ENCODE measurements at places on chromosomes 4 and X. TPM values are rescaled to one million over a fixed set of nuclear protein-coding genes. Genes with fewer than 3 reads are reported as not detected.
A peak's percentile ranks its signal among the peaks of the same experiment; 100 is the strongest.

DNA sequence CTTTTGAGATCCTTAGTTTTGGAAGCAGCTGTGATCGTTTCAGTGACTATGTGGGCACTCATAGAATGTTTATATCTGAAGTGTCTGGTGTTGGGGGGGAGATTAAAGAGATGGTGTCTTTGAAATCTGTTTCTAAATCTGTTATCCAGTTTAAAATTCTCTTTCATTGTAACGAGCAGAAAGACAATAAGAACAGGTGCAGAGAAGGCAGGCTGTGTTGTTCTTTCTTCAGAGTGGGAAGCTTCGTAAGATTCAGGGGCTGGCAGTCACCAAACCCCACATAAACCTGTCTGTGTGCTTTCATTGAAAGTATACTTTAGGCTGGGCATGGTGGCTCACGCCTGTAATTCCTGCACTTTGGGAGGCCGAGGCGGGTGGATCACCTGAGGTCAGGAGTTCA lies 16.3 kb upstream of the DHRSX start:
- no peak for DNase-seq

- DNase-seq, result no peak
Observed at GRCh38 chr4:8081621-8082516, 76.7 kb downstream of the ABLIM2 start.

DNA sequence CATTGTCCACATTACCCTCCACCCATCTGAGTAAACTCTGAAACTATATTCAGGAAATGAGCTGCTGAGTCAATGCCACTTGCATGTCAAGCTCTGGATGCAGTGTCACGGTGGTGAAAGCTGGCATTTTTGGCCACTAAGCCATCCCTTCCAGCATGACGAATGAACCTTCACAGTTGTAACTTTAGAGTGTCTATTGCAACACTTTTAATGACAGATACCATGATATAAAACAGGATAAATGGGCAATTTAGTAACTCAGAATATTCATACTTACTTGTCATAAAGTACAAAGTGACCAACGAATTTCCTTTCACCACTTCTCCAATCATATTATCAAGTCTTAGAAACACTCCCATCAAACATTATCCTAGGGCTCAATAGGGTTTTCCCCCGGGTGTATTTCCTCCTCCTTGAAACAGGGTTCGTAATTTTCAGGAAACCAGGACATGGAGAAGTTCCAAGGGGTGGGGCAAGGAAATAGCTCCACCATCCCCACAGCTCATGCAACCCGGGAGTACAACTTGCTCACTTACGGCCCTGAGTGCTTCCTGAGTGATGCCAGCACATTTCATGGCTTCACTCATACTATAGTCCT lies 73.1 kb downstream of the MTHFD2L start:
- DNase-seq, result peak; percentile 91

DNA sequence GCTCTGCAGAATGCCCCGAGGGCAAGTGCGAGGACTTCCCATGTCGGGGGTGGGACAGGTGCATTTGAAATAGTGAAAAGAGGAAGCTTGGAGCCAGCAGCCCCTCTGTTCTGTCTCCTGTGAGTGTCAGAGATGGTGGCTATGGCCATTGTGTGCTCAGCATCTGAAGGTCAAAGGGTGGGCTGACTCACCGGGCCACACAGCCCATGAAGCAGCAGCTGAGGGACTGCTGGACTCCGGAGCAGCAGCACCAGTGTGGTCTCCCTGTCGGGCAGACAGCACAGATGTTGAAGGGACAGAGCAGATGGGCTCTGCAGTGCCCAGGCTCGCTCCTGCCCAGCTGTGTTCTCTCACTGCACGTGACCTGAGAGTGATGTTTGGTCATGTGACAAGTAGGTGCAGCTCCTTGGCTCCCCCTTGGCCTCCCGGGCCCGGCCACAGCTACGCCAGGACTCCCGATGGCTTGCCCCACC lies 53.5 kb downstream of the TBC1D14 start:
- DNase-seq, result peak; percentile 33

- peak; percentile 30 for DNase-seq
Observed at GRCh38 chrX:72021975-72022374, 109.7 kb downstream of the RTL5 start.

The PNCK gene
- total RNA-seq, result not detected

The ADGRG4 gene
- total RNA-seq, result 0.02 TPM

DNA sequence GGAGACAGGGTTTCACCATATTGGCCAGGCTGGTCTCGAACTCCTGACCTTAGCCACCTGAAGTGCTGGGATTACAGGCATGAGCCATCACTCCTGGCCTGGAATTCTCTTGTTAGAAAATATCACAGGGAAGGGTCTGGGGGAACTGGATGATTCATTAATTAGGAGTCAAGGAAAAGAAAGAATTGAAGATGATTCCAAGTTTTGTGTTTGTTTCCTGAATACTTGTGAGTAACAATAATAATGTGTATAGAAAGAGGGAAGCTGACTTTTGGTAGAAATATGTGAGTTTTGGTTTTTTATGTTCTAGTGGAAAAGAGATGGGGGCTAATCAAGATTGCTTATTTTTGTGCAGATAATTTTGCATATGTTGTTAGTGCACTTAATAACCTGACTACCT lies 77.3 kb upstream of the CLNK start:
- peak; percentile 36 for DNase-seq

The ASB5 gene
- total RNA-seq, result 0.57 TPM

The RHOXF2B gene
- not detected for total RNA-seq

The IGSF1 gene
- 0.89 TPM for total RNA-seq

- peak; percentile 86 for DNase-seq
Observed at GRCh38 chr4:128823025-128823661, 13.6 kb downstream of the JADE1 start.

- DNase-seq, result no peak
Observed at GRCh38 chrX:56000174-56000573, 232.0 kb upstream of the KLF8 start.

DNA sequence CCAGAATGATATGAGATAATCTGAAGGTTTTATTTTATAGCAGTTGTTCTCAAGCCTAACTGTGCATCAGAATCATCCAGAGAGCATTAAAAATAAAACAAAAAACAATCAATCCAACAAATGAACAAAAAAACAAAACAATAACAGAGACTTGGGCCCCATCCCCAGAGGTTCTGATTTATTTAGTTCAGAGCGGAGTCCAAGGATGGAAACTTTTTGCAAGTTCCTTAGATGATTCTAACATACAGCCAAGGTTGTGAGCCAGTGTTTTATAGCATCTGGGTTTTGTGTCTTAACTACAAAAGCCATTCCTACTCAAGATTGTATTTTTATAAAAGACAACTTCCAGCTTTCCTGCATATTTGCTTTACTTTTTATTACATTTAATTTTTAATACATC lies 59.4 kb upstream of the GRPR start:
- DNase-seq, result no peak

The ABLIM2 gene
- not detected for total RNA-seq

GRCh38 chr4:111404673-111405072 lies 740.6 kb upstream of the FAM241A start:
- DNase-seq, result no peak

The RAB39B gene
- total RNA-seq, result 0.17 TPM

GRCh38 chr4:76305971-76306881 lies at the start of gene STBD1:
Gene STBD1 (plus strand): TSS chr4:76306733. CDS start chr4:76306770, 37 bp downstream.
- peak; percentile 76 for DNase-seq

- DNase-seq, result no peak
Observed at GRCh38 chr4:7777017-7777710, 162.5 kb downstream of the AFAP1 start.

The ATOH1 gene
- total RNA-seq, result not detected

DNA sequence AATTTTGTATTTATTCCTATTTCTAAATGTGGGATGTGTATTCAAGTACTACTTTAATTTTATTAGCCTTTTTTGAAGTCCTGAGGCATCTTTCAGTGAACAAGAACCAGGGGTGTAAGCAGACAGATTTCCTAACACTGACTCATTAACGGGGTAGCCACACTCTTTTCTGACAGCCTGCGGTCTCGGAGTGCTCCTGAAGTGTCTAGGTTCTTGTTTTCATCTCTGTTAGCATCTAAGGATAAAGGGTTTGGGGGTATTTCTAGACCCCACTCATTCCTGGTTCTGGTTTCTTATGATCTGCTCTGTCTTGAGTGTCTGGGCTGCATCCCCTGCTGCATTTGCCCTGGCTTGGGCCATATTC lies 71.9 kb downstream of the GC start:
- peak; percentile 37 for DNase-seq

The PCYT1B gene
- total RNA-seq, result 0.57 TPM

- no peak for DNase-seq
Observed at GRCh38 chrX:134632355-134632754, 25.9 kb downstream of the PLAC1 start.

The GAGE12J gene
- not detected for total RNA-seq

DNA sequence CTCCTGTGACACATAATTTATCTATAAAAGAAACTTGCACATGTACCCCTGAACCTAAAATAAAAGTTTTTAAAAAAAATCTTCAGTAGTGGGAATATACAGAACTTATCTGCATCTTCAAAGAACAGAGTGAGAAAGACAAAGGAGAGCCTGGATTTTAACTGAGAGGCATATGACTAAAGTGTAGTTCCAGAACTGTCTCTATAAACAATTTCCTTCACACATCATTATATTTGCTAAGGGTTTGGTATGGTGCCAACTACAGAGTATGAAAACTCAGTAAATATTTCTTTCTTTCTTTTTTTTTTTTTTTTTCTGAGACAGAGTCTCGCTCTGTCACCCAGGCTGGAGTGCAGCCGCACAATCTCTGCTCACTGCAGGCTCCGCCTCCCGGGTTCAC lies 49.9 kb upstream of the NFKB1 start:
- no peak for DNase-seq

The ZAR1 gene
- total RNA-seq, result not detected

- no peak for DNase-seq
Observed at GRCh38 chr4:42390622-42391354, 6.5 kb upstream of the SHISA3 start.

Measured in M059J (cell line).